ENCODE measurements at places on chromosomes 5 and 9.

GRCh38 chr9:86282979-86283535 lies 719 bp upstream of the ISCA1 start:
- DNase-seq = no peak

DNA sequence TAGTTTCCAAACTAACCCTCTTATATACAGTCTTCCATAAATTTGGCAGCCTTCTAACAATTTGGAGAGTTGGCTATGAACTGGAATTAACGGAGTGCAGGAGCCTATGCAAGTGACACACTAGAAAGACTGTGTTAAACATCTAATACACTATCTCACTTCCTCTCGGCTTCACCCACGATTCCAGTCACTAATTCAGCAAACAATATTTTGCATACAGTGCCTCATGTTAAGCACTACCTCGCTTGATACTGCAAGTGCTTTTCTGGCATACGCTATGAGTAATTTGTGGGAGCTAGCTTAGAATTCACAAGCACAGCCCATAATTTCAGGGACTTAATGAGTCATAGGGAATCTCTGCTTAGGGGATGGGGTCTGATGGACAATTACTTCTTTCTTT lies 102.5 kb downstream of the ST8SIA4 start:
- DNase-seq = no peak

DNA sequence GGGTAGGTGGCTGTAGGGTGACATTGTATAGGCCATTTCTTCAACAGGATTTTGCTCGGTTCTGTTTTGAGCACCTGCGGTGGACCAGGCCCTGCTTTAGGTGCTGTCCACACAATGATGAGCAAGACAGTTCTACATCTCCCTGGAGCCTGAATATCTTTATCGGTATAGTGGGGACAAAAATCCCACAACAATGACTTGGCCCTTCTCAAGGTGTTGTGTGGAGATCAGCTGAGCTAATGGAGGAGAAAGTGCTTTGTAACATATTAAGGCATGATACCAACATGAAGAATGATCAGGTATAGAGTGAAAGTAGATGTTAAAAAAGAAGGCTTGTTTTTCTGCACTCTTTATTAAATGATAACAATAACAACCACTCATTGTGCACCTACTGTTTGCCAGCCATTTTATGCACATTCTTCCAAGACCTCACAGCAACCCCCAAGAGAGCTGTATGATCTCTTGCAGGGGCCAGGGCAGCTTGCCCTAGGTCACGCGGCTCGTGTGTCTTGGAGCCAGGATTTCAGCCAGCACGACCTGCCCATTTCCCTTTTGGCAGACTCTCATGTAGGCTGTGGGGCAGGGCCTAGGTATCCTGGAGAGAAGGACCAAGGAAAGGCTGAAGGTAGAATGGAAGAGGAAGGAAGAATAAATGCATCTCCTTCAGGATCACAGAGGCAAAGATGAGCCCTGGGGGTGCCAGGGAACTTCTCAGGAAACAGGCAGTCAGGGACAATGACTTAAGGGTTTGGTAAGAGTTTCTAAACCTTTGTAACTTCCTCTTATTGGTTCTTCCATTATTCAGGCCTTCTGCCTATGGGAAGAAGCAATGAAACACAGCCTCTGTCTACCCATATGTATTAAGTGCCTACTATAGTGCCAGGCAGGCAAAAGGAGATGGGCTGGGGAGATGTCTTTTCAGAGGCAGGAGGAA lies 50.0 kb upstream of the PPARGC1B start:
- no peak for DNase-seq

DNA sequence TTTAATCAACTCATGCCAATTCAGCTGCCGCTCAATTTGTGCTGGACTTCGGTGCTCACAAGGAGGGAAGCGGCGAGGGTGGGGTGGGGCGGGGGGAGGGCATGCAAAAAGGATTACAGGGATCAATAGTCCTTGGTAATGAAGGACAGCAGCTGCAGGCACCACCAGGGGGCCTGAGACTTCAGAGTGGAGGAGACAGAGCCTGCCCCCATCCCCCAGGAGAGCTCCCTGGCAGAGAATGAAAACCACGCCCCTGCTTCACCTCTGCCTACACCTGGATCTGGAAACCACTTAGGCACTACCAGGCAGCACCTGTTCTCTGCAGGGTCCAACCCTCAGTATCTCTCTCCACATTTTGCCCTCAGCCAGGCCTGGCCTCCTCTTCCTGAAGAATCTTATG lies 155.6 kb downstream of the TRIM32 start:
- DNase-seq = no peak

DNA sequence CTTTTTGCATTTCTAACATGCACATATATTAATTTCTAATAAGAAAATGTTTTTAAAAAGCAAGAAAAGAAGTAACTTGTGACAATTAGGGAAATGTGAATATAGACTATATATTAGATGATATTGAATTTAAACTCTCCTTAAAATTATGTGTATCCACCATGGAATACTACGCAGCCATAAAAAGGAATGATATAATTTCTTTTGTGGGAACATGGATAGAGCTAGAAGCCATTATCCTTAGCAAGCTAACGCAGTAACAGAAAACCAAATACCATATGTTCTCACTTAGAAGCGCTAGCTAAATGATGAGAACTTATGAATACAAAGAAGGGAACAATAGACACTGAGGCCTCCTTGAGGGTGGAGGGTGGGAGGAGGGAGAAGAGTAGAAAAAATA lies 23.8 kb upstream of the AP3B1 start:
- DNase-seq = no peak

GRCh38 chr9:117034866-117035265 lies 347.8 kb downstream of the TRIM32 start:
- DNase-seq = no peak

GRCh38 chr5:57179262-57180200 lies 5.7 kb downstream of the GPBP1 start:
- DNase-seq = no peak

DNA sequence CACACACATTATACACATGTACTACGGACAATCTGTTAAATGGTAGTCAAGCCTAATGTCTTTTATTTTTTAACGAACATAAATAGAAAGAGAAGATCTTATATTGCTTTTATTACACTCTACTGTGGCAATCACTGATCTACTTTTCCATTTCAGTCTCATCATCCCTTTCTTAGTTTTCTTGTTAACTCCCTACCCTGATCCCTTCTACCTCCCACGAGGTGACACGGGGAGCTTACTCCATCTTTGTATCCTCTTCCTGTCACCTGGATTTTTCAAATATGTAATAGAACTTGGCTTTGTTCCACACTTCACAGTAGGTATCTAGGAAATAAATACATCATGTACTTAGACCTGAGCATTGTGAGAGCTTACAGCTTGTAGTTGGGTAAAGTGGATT lies 211.0 kb downstream of the PIK3R1 start:
- no peak for DNase-seq

- DNase-seq = no peak
Observed at GRCh38 chr9:116323012-116323411, 169.4 kb downstream of the PAPPA start.

- no peak for DNase-seq
Observed at GRCh38 chr5:100551183-100551582, 16.0 kb downstream of the FAM174A start.

- DNase-seq = no peak
Observed at GRCh38 chr9:133359399-133360175, 3.2 kb downstream of the SURF2 start.

GRCh38 chr5:65803699-65804391 lies 81.8 kb downstream of the NLN start:
- no peak for DNase-seq

GRCh38 chr5:103259705-103260355 lies 1.3 kb downstream of the MACIR start:
- no peak for DNase-seq

- no peak for DNase-seq
Observed at GRCh38 chr5:14054965-14055963, 87.9 kb upstream of the TRIO start.

GRCh38 chr5:168875832-168876231 lies 296.7 kb upstream of the PANK3 start:
- no peak for DNase-seq

- DNase-seq = no peak
Observed at GRCh38 chr9:38345851-38346755, 46.4 kb upstream of the ALDH1B1 start.

DNA sequence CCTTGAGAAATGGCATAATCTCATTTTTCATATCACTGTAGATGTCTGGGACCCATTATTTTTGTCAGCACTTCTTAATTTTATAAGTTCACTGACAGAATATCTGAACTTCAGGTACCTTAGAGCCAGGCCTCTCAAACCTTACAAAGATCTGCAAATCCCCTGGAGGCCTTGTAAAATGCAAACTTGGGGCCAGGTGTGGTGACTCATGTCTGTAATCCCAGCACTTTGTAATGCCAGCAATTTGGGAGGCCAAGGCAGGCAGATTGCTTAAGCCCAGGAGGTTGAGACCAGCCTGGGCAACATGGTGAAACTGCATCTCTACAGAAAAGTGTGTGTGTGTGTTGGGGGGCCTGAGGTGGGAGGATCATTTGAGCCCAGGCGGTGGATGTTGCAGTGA lies 30.8 kb downstream of the RASGRF2 start:
- no peak for DNase-seq

- no peak for DNase-seq
Observed at GRCh38 chr9:136520053-136520540, 25.8 kb downstream of the NOTCH1 start.

- no peak for DNase-seq
Observed at GRCh38 chr9:114830546-114830945, 24.7 kb upstream of the TNFSF15 start.

DNA sequence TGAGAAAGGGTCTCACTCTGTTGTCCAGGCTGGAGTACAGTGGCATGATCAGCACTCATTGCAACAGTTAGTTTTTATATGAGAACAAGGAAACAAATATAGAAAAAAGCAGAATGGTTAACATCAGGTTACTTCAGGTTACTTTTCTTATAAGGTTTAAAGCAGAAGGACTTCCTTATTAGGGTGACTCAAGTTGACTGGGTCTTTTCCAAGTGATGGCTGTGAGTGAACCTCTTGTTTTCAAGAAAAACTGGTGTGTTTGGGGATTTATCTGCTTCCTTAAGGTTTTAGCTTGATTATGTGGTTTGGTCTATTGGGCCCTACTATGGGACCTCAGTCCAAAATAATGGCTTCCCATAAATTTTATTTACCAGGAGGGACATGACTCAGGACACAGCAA lies 99.2 kb downstream of the ARRDC3 start:
- no peak for DNase-seq

GRCh38 chr9:133905493-133905892 lies 86.6 kb downstream of the VAV2 start:
- no peak for DNase-seq

- DNase-seq = no peak
Observed at GRCh38 chr5:24325306-24325832, 319.4 kb downstream of the CDH10 start.

GRCh38 chr9:28086881-28087280 lies 513.6 kb upstream of the C9orf72 start:
- no peak for DNase-seq

GRCh38 chr9:12318732-12319685 lies 374.2 kb upstream of the TYRP1 start:
- no peak for DNase-seq

DNA sequence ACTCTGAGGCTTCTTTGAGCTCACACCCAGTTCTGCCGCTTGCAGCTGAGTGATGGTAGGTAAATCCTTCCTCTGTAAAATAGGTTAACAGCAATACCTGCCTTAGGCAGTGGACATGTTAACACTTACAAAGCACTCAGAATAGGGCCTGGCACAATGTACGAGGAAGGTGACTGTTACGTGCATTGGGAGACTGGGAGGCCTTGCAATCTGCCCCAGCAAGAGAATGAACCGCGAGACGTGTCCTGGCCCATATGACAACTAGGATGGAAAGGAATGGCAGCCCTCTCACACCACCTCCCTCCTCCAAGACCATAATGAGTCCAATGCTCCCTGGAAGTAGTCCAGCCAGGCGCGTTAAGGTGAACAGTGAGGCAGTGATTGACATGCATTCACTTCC lies 23.1 kb upstream of the AKNA start:
- DNase-seq = no peak

DNA sequence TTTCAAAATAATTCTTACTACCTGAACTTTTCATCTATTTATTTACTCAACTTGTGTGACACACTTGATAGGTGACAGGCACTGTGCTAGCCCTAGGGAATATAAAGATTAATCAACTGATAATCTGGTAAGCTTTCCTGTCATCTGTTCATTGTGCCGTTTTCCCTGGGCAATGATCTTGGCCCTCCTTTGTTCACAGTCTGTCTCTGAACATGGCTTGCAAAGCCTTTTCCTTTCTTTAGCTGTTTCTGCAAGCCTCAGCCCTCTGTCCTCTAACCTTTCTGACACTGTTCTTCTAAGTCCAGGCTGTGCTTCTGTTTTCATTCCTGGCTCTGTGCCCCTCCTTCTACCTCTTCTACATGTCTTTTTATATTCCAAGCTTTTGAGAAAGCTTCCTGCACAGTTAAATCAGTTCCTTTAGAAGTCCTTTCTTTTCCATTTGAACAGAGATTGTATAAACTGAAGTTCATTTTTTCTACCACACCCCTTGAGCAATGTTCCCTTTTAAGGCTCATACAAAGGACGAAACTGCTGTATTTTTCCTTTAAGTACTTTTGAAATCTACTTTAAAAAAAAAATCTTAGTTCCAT lies 803.0 kb upstream of the ZNF608 start:
- no peak for DNase-seq

DNA sequence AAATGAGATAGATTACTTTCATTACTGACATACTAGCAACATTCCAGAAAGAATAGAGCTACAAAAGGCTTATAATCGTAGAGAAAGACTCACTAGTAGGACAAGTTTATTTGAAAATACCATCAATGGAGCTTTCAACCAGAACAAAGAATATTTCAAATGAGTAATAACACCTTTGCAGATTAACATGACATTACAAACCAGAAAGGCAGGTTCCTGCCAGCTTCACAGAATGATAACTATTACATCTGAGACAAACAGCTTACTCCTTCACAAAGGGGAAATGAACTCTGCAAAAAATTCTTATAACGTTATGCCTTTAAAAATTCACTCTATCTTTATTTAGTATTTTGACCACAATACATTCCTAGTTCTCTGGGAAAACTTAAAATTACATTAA lies 103.1 kb downstream of the EPB41L4A start:
- DNase-seq = no peak

GRCh38 chr5:462051-462481 lies 19.1 kb downstream of the EXOC3 start:
- DNase-seq = no peak

GRCh38 chr5:80187421-80188090 lies 68.3 kb downstream of the SERINC5 start:
- DNase-seq = no peak

- DNase-seq = no peak
Observed at GRCh38 chr9:94084314-94084713, at the start of gene PTPDC1. TSS of gene PTPDC1 (plus strand) at chr9:94084464. CDS start at chr9:94084531, 67 bp downstream.

DNA sequence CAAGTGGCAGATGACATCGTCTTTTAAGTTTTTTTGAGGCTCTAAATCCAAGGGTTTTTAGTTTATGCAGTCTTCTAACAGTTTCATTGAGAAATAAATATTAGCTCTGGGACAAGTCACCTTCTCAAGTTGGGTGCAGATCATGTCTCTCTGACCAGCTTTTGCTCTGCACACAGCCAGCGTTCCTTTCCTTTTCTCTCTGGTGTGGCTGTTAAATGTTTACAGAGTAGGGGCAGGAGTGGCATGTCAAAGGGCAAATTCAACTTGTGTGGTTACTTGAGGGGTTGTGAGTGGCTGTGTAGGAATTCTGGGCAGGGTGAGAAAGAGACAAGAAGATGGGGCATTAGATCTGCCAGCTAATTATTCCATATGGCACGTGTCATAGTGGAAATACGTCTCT lies 187.5 kb upstream of the HMHB1 start:
- no peak for DNase-seq

All from stimulated activated CD4-positive, alpha-beta T cell treated with anti-CD3 and anti-CD28 coated beads, Interleukin-2, amount 100 ng/mL, for 4 hours (primary cell).